ENCODE measurements at places on chromosomes 11 and 22.

DNA sequence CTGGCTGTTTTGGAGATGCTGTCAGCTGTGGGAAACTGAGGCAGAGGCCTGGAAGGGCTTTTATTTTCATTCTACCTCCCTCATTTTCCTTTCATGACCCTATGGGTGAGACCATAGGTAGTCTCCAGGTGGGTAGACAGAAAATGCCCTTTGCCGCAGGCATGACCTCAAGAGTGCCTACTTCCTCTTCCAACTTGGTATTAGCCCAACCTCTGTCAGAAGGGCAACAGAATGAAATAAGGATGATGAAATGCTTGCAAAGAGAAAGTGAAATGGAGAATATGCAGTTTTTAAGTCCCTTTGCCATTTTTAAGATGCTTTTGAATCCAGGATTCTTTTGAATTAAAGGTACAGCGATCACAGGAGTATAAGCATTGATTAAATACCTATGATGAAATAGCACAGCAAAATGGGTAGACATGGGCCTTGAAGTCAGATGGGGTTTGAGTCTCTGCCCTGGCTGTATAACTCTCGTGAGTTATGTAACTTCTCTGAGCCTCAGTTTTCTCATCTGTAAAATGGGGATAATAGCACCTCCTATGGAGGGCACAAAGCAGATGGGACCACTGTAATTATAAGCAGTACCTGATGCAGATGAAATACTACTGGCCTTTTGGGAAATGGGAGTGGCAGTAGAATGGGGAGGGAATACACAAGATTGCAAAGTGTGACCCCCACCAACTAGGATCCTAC, 3.7 kb downstream of the ASPHD2 start:
- H3K27me3 ChIP-seq, result no peaks in the 10 kb centered on the region
- H3K4me1 ChIP-seq, result peaks cover 65% of the 10 kb centered on the region
- H3K27ac ChIP-seq, result no peak overlapping the region
- no peak overlapping the region for H3K4me3 ChIP-seq

GRCh38 chr22:19844377-19845053, 10.2 kb downstream of the GNB1L start:
- peaks cover 38% of the 10 kb centered on the region for H3K4me1 ChIP-seq
- no peak for DNase-seq
- peaks cover 15% of the 10 kb centered on the region for H3K36me3 ChIP-seq
- H3K27ac ChIP-seq, result peak overlapping the region; percentile 93

DNA sequence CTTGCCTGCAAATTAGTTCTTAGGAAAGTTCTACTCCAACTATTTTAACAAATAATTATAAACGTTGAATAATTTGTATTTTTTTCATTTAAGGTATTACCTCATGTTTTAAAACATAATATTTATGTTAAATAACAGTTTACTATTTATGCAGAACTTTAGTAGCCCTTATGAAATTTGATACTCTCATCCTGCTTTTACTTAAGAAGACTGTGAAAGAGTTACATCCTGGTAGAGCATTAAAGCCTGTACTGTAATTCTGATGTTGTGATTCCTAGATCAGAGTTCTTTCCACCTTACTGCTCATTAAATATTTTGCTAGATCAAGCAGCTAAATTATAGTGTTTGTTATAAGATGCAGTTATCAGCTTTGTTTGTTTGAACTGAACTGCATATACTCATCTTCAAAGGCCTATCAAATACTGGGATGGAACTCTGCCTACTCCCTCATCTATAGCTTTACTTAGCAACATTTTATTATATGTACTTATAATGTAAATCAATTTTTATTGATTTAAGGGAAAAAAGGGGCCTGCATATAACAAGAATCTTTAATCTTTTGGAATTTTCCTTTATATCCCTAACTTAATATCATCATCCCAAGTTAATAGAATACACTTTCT, 304.2 kb downstream of the DYNC2H1 start:
- no peak overlapping the region for H3K27ac ChIP-seq
- no peaks in the 10 kb centered on the region for H3K4me1 ChIP-seq
- peaks cover 11% of the 10 kb centered on the region for H3K36me3 ChIP-seq
- no peaks in the 10 kb centered on the region for H3K27me3 ChIP-seq
- no peak for DNase-seq

DNA sequence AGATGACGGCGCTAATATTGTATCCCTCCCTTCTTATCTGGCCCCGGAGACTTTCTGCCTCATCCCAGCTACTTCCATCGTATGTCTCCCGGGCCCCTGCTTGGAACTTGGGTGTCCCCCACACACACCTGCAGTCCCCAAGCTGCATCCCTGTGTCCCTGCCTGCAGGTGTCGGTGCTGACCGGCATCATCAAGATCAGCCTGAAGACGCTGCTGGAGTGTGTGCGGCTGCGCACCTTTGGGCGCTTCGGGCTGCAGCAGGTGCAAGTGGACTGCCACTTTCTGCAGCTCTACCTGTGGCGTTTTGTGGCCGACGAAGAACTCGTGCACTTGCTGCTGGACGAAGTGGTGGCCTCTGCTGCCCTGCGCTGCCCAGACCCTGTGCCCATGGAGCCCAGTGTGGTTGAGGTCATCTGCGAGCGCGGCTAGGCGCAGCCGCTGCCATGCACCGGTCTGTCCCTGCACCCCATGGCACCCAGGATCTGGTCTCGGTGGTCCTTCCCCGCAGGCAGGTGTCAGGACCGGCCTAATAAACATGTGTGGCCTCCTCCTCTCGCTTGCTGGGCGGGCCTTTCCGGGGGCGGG, 421 bp upstream of the TM7SF2 start:
- H3K4me3 ChIP-seq, result peak overlapping the region; percentile 90
- H3K36me3 ChIP-seq, result no peaks in the 10 kb centered on the region
- H3K4me1 ChIP-seq, result peaks cover 41% of the 10 kb centered on the region
- peak overlapping the region; percentile 90 for H3K27ac ChIP-seq
- H3K27me3 ChIP-seq, result no peaks in the 10 kb centered on the region

DNA sequence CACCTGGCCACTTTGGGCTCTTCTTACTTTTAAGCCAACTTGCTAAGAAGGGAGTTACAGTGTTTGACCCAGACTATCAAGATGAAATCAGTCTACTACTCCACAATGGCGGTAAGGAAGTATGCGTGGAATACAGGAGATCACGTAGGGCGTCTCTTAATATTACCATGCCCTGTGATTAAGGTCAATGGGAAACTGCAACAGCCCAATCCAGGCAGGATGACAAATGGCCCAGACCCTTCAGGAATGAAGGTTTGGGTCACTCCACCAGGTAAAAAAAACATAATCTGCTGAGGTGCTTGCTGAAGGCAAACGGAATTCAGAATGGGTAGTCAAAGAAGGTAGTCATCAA, 1.0 kb upstream of the YPEL4 start:
- H3K4me3 ChIP-seq, result no peak overlapping the region
- peaks cover 28% of the 10 kb centered on the region for H3K27me3 ChIP-seq
- no peaks in the 10 kb centered on the region for H3K36me3 ChIP-seq
- peak overlapping the region; percentile 94 for H3K27ac ChIP-seq

DNA sequence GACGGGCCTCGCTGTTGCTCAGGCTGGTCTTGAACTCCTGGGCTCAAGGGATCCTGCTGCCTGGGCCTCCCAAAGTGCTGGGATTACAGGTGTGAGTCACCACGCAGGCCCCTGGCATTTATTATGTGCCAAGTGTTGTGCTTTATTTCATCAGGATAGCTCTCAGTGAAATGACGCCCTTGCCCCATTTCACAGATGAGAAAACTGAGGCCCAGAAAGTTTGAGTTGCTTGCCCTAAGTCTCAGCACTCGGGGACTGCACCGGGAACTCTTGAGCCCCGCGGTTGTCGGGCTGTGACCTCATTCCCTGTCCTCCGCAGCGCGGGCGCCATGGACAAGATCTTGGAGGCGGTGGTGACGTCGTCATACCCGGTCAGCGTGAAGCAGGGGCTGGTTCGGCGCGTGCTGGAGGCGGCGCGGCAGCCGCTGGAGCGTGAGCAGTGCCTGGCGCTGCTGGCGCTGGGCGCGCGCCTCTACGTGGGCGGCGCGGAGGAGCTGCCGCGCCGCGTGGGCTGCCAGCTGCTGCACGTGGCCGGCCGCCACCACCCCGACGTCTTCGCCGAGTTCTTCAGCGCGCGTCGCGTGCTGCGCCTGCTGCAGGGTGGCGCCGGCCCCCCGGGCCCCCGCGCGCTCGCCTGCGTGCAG, 7.3 kb downstream of the USP35 start:
- DNase-seq, result no peak
- H3K27ac ChIP-seq, result no peak overlapping the region
- H3K4me1 ChIP-seq, result peaks cover 30% of the 10 kb centered on the region
- peaks cover 6% of the 10 kb centered on the region for H3K36me3 ChIP-seq

- peaks cover 5% of the 10 kb centered on the region for H3K4me1 ChIP-seq
- no peak overlapping the region for H3K4me3 ChIP-seq
- H3K36me3 ChIP-seq, result no peaks in the 10 kb centered on the region
Observed at GRCh38 chr11:68302256-68302655, 10.1 kb upstream of the LRP5 start.

DNA sequence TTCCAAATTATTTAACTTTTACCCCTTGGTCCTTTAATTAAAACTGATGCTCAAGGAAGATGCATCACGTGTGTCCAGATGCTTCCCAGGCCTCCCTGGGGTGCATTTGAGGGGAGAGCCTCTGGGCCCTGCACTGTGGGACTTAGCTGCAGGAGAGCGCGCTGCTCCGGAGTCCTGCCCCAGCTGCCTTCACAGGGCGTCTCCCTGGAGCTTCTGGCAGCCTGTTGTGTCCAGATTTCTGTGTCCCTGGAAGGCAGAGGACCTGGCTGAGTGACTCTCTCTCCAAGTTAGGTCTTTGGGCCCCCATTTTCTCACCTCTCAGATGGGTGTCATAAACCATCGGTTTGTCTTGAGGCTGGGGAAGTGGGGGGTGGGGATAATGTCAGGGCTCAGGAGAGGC, 3.0 kb downstream of the ARHGAP8 start:
- no peak for DNase-seq
- peak overlapping the region; percentile 60 for H3K4me3 ChIP-seq
- H3K36me3 ChIP-seq, result no peaks in the 10 kb centered on the region
- peaks cover 6% of the 10 kb centered on the region for H3K4me1 ChIP-seq
- H3K27me3 ChIP-seq, result peaks cover 18% of the 10 kb centered on the region

- no peak overlapping the region for H3K4me3 ChIP-seq
- H3K36me3 ChIP-seq, result no peaks in the 10 kb centered on the region
- peaks cover 40% of the 10 kb centered on the region for H3K4me1 ChIP-seq
- no peak overlapping the region for H3K27ac ChIP-seq
Observed at GRCh38 chr11:3167143-3168119, 2.3 kb upstream of the OSBPL5 start.

- peaks cover 14% of the 10 kb centered on the region for H3K27me3 ChIP-seq
- H3K4me3 ChIP-seq, result no peak overlapping the region
- no peak overlapping the region for H3K27ac ChIP-seq
- DNase-seq, result no peak
- no peaks in the 10 kb centered on the region for H3K36me3 ChIP-seq
Observed at GRCh38 chr11:112637876-112638275, 323.3 kb upstream of the NCAM1 start.

DNA sequence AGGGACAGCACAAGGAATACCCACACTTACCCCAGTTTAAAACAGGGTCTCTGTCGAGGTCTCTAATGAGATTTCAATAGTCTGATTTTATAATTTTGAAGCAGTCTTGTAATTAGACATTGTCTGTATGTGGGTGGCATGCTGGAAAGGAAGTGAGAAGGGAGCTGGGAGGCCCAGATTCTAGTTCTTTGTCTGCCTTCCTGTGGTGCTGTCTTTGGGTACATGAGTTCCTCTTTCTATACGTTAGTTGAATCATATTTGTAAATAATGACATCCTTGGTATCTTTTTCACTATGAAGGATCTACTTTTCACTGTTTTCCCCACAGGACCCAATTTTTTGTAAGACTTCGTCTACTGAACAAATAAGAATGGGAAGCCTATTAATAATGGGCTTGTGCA, 42.0 kb upstream of the TENM4 start:
- H3K4me3 ChIP-seq, result no peak overlapping the region
- no peak overlapping the region for H3K27ac ChIP-seq
- no peak for DNase-seq
- peaks cover 2% of the 10 kb centered on the region for H3K4me1 ChIP-seq

- no peaks in the 10 kb centered on the region for H3K36me3 ChIP-seq
- no peak overlapping the region for H3K27ac ChIP-seq
- H3K27me3 ChIP-seq, result peaks cover 11% of the 10 kb centered on the region
- no peak overlapping the region for H3K4me3 ChIP-seq
- no peaks in the 10 kb centered on the region for H3K4me1 ChIP-seq
Observed at GRCh38 chr11:113587308-113587739, 112.1 kb upstream of the DRD2 start.

DNA sequence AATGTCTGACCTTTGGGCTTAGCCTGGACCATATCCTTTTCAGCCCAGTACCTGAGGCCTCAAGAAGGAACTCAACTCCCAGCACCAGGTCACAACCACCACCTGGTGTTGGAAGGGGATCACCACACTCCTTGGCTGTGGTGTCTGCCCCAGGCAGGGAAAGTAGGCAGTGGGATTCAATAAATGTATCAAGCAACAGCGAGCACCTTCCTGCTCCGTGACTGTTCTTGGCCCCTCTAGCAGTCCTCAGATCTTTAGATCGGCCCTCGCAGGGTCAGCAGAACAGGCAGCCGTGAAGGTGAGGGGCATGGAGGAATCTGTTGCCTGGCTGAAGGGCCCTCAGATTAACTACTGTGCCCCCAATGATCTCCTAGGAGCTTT, 15.9 kb downstream of the ARFGAP2 start:
- H3K27me3 ChIP-seq, result no peaks in the 10 kb centered on the region
- H3K4me1 ChIP-seq, result peaks cover 3% of the 10 kb centered on the region
- no peak for DNase-seq
- H3K27ac ChIP-seq, result peak overlapping the region; percentile 35

- no peak overlapping the region for H3K27ac ChIP-seq
- no peaks in the 10 kb centered on the region for H3K36me3 ChIP-seq
- no peak overlapping the region for H3K4me3 ChIP-seq
- H3K27me3 ChIP-seq, result no peaks in the 10 kb centered on the region
Observed at GRCh38 chr11:134343646-134344045, 11.9 kb downstream of the GLB1L2 start.

GRCh38 chr22:37309211-37310074, 27.1 kb downstream of the CYTH4 start:
- peaks cover 89% of the 10 kb centered on the region for H3K4me1 ChIP-seq
- no peaks in the 10 kb centered on the region for H3K36me3 ChIP-seq
- H3K27ac ChIP-seq, result peak overlapping the region; percentile 93
- peak overlapping the region; percentile 82 for H3K4me3 ChIP-seq
- no peaks in the 10 kb centered on the region for H3K27me3 ChIP-seq

- no peaks in the 10 kb centered on the region for H3K4me1 ChIP-seq
- H3K27ac ChIP-seq, result no peak overlapping the region
- H3K4me3 ChIP-seq, result no peak overlapping the region
- peaks cover 18% of the 10 kb centered on the region for H3K27me3 ChIP-seq
- DNase-seq, result no peak
Observed at GRCh38 chr11:6156628-6157359, 13.3 kb downstream of the OR52B2 start.

GRCh38 chr11:113532697-113533424, 57.7 kb upstream of the DRD2 start:
- H3K4me1 ChIP-seq, result no peaks in the 10 kb centered on the region
- peaks cover 23% of the 10 kb centered on the region for H3K27me3 ChIP-seq
- H3K4me3 ChIP-seq, result no peak overlapping the region
- DNase-seq, result peak; percentile 29
- no peak overlapping the region for H3K27ac ChIP-seq

DNA sequence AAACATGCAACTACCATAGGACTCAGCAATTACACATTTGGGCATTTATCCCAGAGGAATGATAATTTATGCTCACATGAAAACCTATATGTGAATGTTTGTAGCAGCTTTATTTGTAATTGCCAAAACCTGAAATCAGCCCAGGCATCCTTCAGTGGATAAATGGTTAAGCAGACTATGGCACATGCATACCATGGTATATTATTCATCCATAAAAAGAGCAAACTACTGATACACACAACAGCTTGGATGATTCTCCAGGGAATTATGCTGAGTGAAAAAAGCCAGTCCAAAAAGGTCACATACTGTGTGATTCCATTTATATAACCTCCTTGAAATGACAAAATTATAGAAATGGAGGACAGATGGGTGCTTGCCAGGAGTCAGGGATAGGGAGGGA, 86.7 kb downstream of the ALX4 start:
- H3K27me3 ChIP-seq, result no peaks in the 10 kb centered on the region
- DNase-seq, result no peak
- no peak overlapping the region for H3K4me3 ChIP-seq
- no peak overlapping the region for H3K27ac ChIP-seq
